Inflammatory macrophage treated with lipopolysaccharide for 4 hours (primary cell): ENCODE measurements at places on chromosomes 4 and X.

- no peak for DNase-seq
Observed at GRCh38 chrX:9903146-9903545, 64.0 kb upstream of the CLDN34 start.

GRCh38 chr4:140867356-140867755 is 111.2 kb upstream of the TBC1D9 start:
- no peak for DNase-seq

- peak; percentile 44 for DNase-seq
Observed at GRCh38 chr4:124060261-124060918, 652.1 kb downstream of the ANKRD50 start.

- DNase-seq: no peak
Observed at GRCh38 chr4:601612-602558, 23.5 kb upstream of the PDE6B start.

DNA sequence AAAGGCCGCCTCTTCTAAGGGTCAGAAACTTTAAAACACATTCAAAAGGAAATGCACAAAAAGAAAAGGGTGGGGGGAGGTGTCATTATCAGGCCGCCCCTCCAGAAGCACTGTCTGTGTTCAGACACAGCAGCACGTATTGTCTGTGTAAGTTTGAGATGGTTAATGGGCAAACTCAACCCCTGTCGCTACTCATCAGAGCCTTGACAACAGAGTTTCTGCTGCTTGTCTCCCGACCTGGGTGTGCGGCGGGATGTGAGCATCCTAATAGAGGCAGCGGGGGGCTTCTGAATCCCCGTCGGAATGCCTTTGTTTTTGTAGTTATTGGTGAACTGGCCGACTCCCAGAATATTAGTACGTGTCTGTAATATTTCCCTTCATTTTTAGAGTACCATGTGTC is 158.9 kb downstream of the DCTD start:
- no peak for DNase-seq
